ENCODE measurements at places on chromosomes 5 and 9.

DNA sequence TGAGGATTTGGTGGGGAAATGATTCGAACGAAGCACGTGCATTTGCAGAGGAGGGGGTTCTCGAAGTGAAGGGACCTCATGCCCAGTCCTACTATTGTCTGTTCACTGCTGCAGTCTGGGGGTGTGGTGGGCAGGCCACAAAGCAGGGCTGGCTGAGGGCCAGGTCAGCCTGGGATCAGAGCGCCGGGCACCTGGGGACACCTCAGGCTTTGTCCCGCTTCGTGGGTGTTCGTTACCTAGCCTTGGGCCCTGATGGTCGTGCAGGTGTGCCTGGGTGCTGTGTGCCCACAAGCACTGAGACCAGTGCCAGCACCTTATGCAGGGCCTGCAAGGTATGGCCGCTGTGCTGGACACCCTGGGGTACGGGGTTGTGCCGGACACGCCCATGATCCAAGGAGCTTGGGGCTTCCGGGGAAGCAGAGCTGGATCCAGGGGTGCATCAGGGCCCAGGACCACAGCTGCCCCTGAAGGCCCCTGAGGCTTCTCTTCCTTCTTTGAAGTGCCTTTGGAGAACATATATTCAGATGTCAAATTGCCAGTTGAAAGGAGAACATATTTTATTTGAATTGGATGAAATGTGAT is 80.6 kb downstream of the COL5A1 start:
- DNase-seq: no peak

DNA sequence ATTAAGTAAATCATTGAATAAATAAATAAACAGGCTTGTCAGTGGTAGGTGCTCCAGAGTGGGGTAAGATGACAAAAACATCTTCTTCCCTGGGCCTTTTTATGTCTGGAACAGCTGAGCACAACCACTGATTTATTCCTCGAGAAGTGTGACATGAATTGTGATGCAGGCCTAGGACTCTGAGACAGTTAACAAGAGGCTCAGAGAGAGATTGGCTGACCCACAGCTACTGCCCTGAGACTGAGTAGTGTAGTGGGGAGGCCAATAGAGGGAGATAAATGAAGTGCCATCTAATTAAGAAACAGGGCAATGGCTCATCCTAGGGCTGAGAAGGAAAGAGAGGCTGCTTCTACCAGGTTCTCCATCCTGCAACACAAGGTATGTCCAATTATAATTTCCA is 369.3 kb upstream of the TRPC7 start:
- DNase-seq: no peak

DNA sequence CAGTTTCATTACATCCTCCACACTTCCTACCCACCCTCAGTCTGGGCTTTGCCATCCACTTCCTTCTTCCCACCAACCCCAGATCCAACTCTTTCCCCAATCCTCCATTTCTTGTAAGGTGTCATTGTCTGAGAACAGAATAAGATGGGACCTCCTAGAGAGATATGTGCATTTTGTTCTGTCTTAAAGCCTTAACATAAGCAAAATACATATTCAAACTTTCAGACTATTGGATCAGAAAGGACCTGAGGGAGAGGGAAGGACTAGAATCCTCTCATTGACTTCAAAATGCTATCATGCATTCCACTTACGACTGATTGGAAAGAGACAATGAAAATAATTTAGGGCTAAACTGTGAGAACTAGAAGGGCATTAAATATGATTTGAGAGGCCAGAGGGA is 43.0 kb downstream of the AGXT2 start:
- DNase-seq: no peak

- no peak for DNase-seq
Measured at GRCh38 chr5:173123416-173123815, 20.9 kb upstream of the BNIP1 start.

- DNase-seq: no peak
Measured at GRCh38 chr5:1002836-1003235, 5.8 kb upstream of the NKD2 start.

GRCh38 chr9:22454016-22454415 is 7.4 kb downstream of the DMRTA1 start:
- DNase-seq: no peak

DNA sequence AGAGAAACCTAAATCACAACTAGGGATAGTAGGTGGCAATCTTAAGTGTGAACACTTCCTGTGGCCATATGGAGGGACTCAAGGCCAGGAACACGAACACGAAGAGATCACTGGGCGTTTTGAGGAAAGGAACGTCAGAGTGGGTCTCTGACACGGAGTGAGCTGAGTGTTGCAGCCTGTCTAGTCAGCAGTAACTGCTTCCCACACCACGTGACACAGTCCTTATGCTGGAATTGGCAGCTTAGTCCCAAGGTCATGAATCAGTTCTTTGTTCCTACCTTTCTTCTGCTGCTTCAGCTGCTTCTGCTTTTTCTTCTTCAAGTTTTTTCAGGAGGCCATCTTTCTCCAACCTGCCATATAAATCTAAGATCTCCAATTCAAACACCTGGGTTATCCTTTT is 18.2 kb downstream of the SPACA9 start:
- DNase-seq: no peak

GRCh38 chr5:82365026-82365425 is 86.9 kb upstream of the RPS23 start:
- DNase-seq: no peak

DNA sequence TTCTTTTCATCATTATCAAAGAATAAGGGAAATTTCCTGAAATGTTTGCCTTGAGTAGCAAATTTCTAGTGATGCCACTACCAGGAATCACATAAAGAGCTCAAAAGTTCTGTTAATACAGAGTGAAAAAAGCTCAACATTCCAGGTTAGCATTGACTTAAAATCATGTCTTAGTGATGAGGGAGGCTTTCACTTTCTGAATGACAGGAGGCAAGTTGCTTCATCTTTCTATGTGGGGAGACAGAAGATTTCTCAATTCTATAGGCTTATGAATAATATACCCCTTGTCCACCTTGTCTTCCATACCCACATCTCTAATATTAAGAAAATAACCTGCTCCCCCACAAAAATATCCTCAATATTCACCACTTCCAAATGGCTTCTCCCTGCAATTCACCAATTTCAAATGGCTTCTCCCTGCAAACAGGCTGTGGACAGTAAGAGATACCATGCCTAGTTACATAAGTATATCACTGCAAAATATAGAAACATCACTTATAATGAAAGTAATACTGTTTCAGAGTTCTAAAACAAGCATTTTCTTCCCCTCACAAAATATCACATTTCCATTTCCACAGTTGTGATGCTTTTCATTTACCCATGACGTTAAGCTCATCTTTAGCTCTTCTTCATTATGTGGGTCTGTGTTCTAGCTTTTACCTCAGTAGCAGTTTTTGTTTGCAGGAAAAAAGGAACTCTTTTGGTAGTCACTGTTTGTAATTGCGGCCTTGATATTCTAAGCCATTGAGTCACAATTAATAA is 2.2 kb upstream of the JAK2 start:
- no peak for DNase-seq

- DNase-seq: no peak
Measured at GRCh38 chr5:116084287-116084691, 536 bp upstream of the COMMD10 start.

DNA sequence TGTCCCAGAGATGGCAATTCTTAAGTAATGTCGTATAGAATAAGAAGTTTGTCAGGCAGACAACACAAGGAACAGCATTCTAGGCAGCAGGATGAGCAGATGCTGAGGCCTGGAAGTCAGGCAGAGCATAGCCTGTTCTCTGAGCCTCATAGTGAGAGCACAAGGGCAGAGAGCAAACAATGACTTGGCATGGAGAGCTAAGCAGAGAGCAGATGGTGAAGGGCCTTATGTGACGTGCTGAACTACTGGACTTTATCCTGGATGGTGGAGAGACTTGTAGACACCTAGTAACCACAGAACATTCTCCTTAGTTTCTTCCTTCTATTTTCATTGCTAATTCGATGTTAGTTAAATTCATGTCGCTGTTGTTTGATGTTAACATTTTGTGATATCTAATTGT is 60.1 kb downstream of the KCTD16 start:
- no peak for DNase-seq

DNA sequence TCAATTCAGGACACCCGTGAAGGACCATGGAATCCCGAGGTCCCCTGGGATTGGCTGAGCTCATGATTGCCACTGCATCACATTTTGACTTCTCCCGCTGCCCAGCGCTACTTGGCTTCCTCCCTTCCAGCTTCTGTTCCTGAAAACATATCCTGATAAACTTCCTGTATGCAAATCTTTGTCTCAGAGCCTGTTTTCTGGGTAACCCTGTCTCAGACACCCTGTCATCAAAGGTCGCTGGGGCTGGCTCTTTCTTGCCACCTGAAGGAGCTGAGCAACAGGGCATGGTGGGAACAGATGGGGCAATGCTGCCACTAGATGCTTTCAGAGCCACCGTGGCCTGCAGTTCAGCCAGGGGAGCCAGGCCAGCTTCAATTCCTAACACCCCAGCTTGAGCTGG is 154.3 kb upstream of the TBC1D2 start:
- no peak for DNase-seq

- no peak for DNase-seq
Measured at GRCh38 chr9:115808695-115809094, 344.9 kb upstream of the PAPPA start.

GRCh38 chr5:173297813-173298212 is 30.4 kb downstream of the STC2 start:
- DNase-seq: no peak

- no peak for DNase-seq
Measured at GRCh38 chr9:106587042-106587441, 275.9 kb upstream of the ZNF462 start.

DNA sequence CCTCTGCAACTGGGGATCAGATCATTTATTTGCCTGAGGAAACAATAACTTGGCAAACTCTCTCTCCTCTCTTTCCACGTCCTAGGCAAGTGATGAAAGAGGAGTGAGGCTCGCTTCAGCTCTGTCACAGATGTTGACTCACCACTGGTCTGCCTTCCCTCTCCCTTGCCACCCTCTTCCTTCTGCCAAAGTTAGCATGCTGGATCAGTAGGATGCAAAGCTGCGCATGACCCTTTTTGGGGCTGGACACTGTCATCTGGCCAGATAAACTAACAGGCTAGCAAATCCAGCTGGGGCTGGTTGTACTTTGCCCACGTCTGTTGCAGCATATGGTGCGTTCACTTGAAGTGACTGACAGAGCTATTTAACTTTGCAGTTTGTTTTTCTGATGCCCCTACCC is 36.2 kb upstream of the SMARCA2 start:
- no peak for DNase-seq

- no peak for DNase-seq
Measured at GRCh38 chr5:66469684-66470083, 126.5 kb upstream of the MAST4 start.

- no peak for DNase-seq
Measured at GRCh38 chr5:149614034-149614907, 33.0 kb downstream of the ARHGEF37 start.

DNA sequence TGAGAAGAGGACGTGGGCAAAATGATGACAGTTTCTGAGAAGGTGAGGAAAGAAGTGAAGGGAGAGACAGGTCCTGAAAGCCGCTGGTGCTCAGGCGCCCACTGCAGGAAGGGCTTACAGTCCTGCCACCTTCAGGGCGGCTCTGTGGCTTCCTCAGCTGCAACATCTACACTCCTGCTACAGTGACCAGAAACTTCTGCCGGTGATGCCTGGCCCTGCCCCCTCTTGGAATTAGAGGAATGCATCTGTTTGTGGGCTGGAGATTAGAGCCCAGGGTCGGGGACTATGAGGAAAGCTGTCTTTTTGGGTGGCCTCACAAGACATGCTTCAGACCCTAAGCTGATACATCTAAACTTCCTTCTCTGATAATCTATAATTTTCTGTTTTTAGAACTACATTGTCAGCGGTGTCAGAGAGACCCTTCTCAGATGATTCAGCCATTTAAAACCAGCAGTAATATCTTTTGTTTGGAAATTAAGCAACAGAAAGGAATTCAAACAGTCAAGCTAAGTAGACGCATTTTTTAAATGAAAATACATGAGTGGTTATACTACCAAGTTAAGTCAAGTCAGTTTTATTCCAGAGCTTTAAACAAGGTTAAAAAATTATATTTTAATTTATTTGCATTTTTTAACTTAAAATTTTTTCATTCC is 30.4 kb downstream of the PRDM6 start:
- DNase-seq: no peak

- no peak for DNase-seq
Measured at GRCh38 chr5:180313677-180314505, 22.0 kb upstream of the MAPK9 start.

Data from right renal cortex interstitium (tissue), 3 donors.